ENCODE measurements at places on chromosomes 1 and 21.

- H3K4me3 ChIP-seq, result no peak overlapping the region
- no peak overlapping the region for H3K27ac ChIP-seq
- no peaks in the 10 kb centered on the region for H3K36me3 ChIP-seq
- H3K27me3 ChIP-seq, result no peaks in the 10 kb centered on the region
- no peak for DNase-seq
Observed at GRCh38 chr1:74775735-74776134, 42.8 kb downstream of the TYW3 start.

- no peaks in the 10 kb centered on the region for H3K27me3 ChIP-seq
- H3K4me3 ChIP-seq, result no peak overlapping the region
Observed at GRCh38 chr1:26854906-26855305, 8.0 kb upstream of the SFN start.

GRCh38 chr1:29672416-29673227 lies 436.3 kb downstream of the PTPRU start:
- DNase-seq, result peak; percentile 28
- H3K36me3 ChIP-seq, result no peaks in the 10 kb centered on the region
- no peak overlapping the region for H3K27ac ChIP-seq
- H3K4me1 ChIP-seq, result no peaks in the 10 kb centered on the region

DNA sequence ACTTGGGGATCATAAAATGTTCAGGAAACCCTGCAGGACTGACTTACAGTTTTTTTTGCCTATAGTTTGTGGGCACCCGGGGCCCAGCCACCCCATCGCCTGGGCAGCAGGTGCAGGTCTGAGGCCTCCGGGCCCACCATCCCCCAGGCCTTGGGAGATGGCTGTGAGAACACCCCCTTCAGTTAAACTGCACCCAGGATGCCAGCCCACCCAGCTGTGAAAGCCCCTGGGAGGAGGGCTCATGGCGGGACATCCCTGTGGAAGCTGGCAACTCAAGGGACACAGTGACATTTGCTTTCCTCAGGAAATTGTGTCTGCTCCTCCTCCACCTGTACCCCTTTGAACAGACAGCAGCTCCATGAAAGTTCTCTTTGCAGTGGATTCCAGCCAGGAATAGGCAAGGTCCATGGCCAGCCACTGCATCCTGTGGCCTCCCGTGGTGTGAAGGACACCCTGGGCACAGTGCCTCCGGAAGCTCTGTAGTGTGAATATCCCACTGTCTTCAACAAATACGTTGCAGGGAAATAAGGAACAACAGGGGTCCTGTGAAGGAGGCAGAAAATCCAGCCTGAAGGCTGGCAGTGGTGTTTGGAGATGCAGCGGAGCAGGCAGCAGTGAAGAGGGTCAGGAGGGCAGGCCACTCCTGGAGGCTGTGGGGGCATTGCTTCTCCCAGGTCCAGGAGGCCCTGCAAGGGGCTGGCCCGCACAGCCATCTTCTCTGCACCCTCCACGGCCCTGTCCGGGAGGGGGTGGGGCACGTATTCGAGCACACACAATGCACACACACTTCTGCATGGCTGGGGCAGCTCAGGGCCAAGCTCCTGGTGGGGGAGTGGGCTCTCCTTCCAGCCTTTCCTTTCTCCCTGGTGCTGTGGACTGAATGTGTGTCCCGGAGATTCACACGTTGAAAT lies 2.1 kb upstream of the OBSCN start:
- H3K4me3 ChIP-seq, result no peak overlapping the region
- H3K4me1 ChIP-seq, result no peaks in the 10 kb centered on the region
- H3K27ac ChIP-seq, result no peak overlapping the region

All from right lobe of liver (tissue), 6 donors.